ENCODE measurements at places on chromosomes 7 and 10.

GRCh38 chr7:774161-775109 is 47.4 kb upstream of the PRKAR1B start:
- peak; percentile 90 for DNase-seq

GRCh38 chr7:18426564-18427226 is 68.9 kb upstream of the HDAC9 start:
- DNase-seq: peak; percentile 15

- DNase-seq: no peak
These were observed 35.4 kb upstream of the WNT8B start for GRCh38 chr10:100427374-100427773.

DNA sequence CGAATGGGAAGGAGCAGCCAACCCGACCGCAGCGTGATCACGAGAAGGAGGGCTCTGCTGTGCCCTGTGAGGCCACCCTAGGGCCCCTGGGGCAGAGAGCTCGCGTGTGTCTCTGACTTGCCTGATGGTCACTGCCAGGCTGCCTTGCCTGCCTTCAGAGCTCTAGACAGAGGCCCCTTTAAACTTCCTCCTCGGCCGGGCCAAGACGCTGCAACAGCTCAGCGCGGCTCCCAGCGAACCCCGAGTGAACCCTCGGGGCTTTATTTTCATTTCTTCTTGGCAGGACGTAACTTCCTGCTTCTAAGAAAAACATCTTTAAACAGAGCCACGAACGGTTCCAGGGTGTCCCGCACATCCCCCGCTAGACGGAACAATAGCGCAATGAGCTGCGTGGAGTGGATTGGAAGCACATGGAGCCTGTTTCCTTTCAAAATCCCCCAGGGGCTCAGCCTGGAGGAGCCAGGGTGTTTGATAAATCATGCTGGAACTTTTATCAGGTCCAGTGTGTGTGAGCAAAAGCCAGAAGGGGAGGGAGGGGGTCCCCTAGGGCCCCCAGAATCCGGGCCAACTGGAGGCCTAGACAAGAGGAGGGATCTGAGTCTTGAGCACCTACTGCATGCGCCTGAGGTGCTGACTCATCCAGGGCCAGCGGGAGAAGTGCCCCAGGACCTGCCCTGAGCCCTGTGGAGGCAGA is 134.1 kb upstream of the GDF10 start:
- DNase-seq: peak; percentile 58

DNA sequence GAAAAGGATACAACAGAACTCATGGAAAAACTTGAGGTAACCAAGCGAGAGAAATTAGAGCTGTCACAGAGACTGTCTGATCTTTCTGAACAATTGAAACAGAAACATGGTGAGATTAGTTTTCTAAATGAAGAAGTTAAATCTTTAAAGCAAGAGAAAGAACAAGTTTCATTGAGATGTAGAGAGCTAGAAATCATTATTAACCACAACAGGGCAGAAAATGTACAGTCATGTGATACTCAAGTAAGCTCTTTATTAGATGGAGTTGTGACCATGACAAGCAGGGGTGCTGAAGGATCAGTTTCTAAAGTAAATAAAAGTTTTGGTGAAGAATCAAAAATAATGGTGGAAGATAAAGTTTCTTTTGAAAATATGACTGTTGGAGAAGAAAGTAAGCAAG is 62.1 kb downstream of the AKAP9 start:
- DNase-seq: no peak

DNA sequence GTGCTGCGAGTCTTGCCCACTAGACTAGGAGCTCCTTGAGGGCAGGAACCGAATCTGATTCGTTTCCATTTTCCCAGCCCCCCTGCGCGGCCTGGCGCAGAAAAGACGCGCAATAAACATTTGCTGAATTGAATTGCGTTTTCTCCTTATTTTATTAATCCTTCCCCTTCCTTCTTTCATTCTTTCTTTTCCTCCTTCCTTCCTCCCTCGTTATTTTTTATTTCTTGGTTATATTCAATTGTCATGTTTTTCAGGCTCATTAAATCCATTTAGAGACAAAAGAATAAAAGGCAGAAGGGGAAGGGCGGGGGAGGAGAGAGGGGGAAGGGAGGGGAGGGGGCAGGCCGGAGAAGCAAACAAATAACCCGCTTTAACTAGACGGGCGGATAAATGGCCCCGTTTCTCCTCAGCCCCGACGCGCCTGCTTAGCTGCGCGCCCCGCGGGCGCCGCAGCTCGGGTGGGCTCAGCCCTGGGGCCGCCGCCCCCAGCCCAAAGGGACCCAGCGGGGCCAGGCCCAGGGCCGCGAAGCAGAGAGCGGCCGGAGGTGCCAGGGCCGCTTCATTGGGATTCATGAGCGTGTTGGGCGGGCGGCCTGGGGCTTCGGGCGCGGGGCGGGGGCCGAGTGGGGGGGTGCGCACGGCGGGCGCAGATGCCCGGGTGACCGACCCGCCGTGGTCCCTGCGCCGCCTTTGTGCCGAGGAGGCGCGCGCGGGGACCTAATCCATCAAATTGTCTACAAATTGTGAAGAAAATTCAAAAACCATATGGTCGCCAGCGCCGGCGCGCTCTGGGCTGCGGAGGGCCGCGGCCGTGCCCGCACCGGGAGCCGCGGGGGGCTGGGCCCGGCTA is 5.0 kb downstream of the LBX1 start:
- no peak for DNase-seq

DNA sequence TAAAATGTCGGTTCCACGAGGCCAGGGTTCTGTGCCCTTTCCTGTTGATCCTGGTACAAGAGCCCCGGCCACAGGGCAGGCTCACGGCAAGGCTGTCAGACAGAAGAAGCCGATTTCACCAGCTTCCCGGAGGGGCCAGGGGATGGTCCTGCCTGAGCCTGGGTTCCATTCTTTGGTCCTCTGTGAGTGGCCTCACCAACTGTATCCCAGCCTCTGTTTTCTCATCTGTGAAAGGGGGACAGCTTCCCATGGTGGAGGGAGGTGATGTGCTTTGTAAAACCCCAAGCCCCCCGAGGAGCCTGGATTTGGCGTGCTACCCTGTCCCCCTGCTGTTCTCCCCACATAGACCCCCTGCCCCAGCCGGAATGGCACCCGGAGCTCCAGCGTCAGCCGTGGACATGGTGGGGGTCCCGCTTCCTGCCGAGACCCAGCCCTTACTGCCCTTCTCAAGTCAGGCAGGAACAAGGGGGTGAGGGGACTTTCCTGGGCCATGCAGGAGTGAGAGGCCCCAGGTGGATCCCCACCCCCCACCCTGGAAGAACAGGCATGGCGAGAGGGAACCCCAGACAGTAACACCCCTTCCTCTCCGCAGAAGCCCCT is 28.3 kb upstream of the ELFN1 start:
- DNase-seq: no peak

DNA sequence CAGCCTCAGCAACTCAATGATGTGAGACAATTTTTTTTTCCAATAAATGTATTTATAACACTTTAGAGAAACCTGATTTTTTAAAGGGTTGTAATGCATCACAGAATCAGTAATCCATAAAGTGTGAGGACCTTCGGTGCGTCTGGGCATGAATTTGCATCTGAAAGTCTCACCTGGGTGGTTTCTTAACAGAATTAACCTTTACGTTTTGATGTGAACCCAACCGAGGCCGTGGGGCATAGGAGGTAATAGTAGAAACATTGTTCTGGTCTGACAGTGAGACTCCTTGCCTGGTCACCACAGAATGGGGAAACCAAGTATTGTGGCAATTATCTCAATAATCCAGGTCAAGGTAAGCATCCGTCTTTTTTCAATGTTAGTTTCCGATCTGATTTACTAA is 114.6 kb downstream of the PRKCQ start:
- DNase-seq: no peak

DNA sequence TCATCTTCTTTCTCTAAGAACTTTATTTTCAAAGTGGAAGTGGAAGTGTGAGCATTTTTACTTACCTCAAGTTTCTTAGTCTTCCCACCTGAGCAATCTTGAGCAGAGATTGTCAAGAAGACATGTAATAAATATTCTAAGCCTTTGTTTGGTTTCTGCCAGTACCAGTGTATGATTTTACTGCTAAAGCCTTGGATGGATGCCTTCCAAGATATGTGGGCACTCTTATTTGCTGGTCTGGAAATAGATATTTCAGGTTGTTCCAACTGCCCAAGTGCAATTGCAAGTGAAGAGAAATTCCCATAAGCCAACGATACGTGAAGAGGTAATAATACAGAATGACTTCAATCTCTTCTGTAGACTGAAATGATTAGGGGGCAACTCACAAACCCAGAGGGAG is 18.2 kb upstream of the TARP start:
- DNase-seq: no peak

- peak; percentile 63 for DNase-seq
These were observed 83.6 kb downstream of the CD36 start for GRCh38 chr7:80721883-80722615.

DNA sequence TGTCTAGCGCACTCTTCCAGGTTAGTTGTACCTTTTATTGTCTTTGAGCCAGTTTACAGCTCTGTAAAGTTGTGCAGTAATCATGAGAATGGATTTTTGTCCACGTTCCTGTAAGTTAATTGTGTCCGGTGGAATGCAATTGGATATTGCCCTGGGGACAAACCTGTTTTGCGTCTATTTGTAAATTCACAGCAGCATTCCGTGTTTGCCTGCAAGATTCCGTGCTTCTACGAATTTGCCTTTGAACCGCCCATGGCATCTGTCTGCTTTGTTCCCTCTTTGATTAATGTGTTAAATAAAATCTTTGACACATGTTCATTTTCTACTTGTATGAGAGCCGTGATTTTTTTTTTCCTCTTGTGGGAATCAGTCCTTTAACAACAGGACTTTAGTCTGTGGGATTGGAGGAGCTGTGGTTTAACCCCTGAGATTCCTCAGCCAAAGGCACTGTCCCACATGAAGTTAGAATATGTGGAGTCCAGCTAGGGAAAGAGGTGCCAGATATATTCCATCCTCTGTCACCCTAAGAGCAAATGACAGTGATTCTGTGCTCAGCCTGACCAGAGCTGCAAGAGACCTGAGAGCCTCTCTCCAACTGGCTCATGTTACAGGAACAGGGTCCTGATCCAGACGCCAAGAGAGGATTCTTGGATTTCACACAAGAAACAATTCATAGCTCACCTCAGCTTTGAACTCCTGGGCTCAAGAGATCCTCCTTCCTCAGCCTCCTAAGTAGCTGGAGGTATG is 126.3 kb downstream of the COL26A1 start:
- DNase-seq: no peak

DNA sequence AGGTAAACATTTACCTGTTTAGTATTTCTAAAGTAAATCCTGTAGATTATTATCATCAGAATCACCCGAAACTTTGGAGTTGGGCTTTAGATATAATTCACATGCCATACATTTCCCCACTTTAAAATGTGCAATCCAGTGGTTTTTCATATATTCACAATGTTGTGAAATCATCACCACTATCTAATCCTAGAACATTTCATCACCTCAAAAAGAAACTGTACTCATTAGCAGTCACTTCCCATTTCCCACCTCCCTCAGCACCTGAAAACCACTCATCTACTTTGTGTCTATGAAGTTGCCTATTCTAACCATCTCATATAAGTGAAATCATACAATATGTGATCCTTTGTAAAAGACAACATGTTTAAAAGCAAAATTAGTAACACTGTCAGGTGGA is 182.6 kb downstream of the FZD1 start:
- no peak for DNase-seq

DNA sequence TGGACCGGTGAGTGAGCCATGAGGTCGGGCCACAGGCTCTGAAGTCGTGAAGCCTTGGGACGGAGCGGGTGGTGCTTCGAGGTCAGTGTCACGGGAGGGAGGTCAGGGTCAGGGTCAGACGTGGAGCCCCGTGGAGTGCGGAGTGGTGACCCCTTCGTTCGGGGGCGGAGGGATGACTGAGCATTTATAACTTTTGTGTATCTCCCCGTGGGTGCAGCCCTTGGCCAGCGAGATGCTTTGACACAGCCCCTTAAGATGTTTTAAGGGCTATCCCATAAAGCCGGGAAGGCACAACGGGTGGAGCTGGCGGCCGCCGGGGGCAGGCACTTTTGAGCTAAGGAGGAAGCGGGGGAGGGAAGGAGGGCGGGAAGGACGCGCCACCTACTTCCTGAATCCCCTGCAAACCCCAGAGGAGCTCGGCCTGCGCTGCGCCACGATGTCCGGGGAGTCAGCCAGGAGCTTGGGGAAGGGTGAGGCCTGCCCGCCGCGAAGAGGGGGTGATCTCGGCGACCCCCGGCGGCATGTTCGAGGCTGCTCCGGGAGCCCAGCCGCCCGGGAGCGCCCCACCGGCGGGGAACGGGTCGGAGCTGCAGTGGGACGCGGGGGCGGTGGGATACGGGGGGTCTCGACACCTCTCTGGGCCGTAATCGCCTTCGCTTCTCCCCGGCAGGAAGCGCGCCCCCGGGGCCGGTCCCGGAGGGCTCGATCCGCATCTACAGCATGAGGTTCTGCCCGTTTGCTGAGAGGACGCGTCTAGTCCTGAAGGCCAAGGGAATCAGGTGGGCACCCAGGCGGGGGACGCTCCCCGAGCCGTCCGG is at the start of gene GSTO1:
Gene GSTO1, plus strand, starts transcription at position 400 of the 818 bp plus-strand sequence. Its CDS starts 37 bp downstream, at position 437.
- peak; percentile 87 for DNase-seq

- DNase-seq: no peak
These were observed 53.7 kb upstream of the FAM3C start for GRCh38 chr7:121449735-121450240.

DNA sequence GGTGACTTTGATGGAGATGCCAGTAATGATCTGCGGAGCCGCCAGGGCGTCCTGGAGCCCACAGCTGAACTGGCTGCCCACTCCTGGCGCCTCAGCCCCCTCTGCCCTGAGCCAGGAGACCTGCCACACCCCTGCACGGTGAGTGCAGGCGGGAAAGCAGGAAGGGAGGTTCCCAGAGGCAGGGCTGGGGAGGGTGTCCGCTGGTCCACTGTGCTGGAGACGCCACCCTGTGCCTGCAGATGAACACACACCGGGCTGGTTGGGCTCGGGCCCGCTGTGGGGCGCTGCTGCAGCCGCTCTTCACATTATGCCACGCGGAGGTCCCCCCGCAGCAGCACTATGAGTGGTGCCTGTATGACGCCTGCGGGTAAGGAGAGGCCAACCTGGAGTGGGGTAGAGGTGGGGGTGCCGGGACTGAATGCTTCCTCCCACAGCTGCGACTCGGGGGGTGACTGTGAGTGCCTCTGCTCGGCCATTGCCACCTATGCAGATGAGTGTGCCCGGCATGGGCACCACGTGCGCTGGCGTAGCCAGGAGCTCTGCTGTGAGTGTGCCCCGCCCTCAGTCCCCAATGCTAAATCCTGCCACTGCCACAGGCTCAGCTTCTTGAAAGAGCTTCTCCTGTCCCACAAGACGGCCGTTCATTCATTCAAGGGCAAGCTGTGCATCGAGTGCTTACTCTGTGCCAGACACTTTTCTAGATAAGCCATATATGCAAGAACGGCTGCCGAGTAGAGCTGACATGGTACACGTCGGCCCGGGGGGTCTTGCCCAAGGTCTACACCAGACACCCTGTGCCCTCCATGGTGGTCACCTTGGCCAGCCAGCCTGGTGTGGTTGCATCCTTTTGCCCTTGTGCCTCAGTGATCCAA is 14.3 kb upstream of the ZNF467 start:
- DNase-seq: no peak

DNA sequence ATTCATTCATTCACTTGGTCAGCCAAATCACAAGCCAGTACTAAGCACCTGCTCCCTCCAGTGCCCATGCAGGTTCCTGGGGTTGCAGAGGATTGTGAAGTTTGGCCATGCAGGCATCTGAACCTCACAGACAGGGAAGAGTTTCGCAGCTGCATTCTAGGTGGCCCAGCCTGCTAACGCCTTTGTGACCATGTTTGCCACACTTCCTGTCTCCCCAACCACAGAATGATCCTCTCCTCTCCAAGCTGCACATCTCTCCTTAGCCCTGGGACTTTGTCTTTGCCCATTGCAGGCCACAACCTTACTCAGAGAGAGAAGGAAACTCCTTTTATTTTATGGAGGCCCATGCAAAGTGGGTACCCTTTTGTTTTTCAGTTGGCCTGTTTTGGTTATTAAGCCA is 31.8 kb downstream of the EPDR1 start:
- DNase-seq: no peak

Measured in AG20443 (cell line).